ENCODE measurements at places on chromosomes 4 and X.

DNA sequence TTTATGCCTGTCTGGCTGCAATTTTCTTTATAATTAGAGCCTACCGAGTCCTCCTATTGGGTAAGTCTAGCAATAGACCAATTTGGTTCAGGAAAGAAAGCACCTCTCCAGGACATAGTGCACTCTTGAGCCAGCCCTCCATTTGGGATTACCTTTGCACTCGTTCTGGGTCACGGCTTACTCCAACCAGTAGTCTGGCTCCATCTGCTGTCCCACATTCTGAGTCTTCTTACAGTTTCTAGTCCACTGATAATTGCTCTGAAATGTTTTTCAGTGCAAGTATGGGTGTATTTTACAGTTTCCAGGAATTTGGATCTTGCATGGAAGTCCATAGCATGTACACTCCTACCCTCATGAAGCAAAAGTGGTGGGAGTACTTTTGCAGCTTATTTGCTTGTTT, 34.8 kb upstream of the USP51 start:
- DNase-seq = peak; percentile 68

DNA sequence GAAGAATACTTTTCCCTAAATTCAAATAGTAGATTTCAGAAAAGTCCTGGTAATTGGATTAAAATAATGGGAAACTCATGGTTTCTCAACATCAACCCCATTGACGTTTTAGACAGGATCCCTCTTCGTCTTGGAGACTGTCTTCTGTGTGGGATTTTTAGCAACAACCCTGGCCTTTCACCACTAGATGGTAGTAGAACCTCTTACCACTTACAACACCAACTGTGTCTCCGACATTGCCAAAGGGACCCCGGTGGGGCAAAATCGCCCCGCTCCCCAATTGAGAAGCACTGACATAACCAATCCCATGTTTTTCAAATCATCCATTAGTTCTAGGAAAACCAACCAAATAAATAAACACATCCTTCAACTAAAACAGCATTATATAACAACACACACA, 16.9 kb upstream of the ANOS1 start:
- peak; percentile 48 for DNase-seq

DNA sequence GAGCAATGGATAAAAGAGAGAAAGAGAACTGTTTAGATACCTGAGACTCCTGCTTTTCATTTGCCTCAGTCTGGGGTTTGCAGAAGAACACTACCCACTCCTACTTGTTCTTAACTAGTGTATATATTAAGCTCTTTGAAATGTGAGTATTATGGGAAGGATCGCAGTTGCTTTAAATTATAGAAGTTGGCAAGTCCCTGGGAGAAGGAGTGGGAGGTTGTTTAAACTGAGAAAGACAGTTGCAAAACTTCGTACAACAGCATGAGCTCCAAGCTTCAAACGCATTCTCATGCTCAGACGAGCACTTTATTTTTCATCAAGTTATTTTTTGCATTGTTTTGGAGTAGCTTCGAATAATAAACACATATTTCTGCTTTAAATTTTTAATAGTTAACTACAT, 88.1 kb upstream of the C1QTNF7 start:
- no peak for DNase-seq

DNA sequence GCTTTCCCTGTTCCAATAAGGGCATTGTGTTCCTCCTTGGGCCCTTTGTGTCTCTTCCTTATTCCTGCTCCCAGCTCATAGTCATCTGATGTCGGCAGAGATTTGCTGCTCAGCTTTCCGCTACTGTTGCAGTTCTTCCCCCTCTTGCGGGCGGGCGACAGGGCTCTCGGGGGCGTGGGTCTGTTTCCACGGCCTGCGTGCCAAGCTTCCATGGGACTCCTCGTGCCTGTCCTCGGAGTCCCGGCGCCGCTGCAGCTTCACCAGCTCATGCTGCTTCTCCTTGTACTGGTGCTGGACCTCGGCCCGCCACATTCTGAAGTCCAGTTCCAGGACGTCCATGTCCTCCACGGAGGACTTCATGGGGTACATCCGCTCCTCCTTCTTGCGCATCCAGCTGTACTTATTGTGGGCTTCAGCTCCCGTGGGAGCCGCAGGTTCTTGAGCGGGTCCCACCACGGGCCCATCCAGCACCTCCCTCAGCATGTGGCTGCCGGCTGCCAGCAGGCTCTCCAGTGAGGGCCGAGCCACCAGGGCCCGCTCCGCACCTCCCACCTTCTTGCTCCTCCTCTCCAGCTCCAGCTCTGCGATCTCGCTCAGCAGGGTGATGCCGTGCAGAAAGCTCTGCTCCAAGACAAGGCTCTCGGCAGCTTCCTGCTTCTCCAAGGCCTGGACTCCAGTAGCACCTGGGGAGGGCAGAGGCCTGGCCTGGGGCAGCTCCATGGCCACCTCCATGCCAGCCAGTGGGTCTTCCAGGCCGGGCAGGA, 74.1 kb upstream of the UCP1 start:
- no peak for DNase-seq

DNA sequence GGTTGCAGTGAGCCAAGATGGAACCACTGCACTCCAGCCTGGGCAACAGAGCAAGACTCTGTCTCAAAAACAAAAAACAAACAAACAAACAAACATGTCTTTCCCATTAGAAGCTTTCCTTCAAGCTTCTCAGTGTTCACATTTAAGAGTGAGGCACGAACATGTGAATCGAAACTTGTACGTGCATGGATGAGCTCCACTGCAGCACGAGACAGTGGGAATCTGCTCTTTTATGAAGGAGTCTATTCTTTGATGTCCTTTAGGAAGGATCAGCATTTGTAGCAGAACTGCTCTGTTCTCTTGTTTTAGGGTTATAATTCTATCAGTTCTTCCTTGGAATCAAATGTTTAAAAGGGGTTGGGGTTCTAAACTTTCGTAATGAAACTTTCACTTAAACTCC, 23.4 kb upstream of the ZNF518B start:
- no peak for DNase-seq

GRCh38 chrX:38558686-38559085, 2.7 kb upstream of the TSPAN7 start:
- no peak for DNase-seq

DNA sequence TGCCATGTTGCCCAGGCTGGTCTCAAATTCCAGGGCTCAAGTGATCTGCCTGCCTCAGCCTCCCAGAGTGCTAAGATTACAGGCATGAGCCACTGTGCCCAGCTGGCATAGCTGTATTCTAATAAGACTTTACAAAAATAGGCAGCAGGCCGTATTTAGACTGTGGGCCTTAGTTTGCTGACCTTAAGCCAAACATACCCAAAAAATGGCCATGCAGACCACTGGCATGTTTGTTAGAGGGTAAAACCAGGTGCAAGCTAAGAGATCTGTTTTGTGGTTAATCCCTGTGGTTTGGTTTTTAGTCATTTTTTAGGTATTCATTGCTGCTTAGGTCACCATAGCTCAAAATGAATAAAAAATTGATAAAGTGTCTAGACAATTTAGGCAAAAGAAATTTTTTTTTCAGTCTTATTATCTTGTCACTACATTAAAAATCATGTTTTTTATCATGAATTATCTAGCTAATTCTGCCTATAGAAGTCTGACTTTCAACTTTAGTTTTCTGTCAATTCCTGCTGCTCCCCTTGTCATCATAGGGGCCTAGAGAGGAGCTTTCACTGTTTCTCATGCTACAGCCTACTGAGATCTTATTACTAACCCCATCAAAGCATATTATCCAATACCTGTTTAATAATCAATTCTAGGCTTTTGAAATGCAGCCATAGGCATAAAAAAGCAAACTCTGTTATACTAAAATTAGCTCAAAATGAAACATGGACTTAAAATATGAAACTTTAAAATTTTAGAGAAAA, 7.5 kb upstream of the SPINK2 start:
- no peak for DNase-seq

- no peak for DNase-seq
Measured at GRCh38 chrX:56813318-56813837, 84.3 kb downstream of the NBDY start.

DNA sequence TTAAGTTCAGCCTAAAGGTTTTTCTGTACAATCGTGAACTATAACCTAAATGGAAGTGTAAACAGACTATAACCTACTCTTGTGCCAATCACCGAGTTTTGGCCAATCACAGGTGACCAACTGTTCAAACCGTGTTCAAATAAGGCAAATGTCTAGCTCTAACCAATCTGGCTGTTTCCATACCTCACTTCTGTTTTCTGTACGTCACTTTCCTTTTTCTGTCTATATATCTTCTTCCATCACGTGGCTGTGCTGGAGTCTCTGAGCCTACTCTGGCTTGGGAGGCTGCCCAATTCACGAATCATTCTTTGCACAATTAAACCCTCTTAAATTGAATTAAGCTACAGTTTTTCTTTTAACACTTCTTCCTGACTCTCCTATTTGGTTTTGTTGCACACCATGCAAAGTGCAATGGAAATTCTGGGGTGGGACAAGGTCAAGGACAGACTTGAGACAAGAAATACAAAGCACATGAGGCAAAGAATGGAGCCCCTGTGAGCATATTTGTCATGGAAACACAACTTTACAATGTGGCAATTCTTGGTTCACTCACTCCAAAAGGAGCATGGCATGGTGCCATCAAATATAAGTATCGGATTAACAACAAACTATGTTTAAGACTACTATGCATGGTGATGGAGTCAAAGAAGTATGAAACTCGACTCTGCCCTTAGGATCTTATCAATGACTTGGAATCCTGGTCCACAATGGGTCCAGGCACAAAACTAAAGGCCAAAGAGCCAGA, 115.7 kb upstream of the FAM9B start:
- no peak for DNase-seq

DNA sequence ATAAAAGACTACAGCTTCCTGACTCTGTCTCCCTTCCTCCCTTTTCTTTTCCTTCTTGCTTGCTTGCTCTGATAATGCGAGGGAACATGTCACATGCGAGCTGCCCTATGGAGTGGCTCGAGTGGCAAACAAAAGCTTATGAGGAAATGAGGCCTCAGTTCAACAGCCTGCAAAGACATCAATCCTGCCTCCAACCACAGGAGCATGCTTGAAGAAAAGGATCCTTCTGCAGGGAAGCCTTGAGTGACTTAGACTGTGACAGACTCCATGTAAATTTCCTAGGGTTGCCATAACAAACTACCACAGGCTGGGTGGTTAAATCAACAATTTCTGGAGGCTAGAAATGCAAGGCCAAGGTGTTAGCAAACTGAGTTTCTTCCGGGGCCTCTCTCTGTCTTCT, 152.5 kb downstream of the NR3C2 start:
- peak; percentile 84 for DNase-seq

DNA sequence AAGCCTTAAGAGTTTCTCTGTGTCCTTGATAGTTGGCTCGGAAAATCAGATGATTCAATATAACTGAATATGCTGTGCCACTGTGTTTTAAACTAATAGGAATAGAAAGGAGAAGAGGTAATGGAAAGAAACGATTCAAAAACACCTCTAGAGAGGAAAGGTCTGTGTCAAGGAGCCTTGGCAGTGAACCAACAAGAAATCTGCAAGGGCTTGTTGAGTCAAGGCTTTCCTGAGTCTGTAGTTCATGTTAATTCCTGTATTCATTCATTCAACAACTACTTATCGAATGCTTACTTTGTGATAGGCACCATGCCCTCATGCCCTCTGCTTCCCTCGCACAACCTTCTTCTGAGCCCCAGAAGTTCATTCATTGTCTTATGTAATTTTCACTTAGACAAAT, 336.0 kb downstream of the PDHA2 start:
- DNase-seq = no peak

GRCh38 chrX:140360284-140360683, 144.6 kb downstream of the SOX3 start:
- peak; percentile 56 for DNase-seq

DNA sequence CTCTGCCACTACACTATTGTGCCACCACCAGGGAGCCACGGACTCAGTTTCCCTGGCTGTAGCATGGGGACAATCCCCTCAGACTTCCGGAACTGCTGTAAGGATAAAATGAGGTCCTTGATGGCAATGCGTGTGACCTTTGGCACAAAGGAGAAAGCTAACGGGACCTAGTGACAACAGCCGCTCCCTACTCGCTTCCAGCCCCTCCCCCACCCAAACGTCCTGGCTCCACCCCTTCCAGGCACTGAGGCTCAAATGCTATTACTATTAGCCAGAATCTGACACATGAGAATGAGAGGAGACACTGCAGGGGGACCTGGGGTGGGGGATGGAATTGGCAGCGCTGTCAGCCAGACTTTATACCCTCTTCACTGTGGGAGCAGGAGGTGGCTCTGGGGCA, 5.4 kb upstream of the DUSP9 start:
- peak; percentile 59 for DNase-seq

GRCh38 chr4:105061731-105062130, 84.9 kb upstream of the TET2 start:
- no peak for DNase-seq

DNA sequence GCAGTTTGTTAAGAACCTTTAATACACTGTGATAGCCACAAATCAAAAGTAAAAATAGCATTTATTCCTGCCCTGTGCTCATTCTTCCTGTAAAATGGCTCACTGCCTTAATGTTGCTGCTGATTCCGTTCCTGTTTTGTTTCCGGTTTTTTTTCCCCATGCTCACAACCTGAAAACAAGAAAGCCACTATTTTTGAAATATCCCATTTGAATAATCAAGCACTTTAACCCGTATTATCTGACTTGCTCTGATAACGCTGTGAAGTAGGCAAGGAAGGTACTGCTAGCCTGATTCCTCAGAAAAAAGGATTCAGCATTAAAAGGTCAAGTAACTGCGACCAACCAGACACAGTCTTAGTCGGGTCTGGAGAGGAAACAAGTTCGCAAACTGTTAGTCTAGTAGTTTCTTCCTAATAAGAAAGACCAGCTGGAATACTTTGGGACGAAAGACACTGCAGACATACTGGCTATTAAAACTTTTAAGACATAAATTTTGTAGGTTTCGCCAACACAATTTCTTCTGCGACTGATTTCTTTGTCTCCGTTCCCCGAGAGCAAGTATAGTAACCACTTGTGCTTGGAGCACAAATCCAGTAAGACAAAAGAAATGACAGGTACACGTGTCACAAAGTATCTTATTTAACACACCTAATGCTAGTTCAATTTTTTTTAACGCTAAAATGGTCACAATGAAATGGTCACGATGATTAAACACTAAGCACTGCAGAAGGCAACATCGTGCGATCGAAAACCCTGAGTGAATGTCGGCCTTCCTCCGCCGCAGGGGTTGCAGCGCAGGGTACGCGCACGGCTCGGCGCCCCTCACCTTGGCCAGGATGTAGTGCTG, 802 bp downstream of the COX18 start:
- DNase-seq = peak; percentile 45

DNA sequence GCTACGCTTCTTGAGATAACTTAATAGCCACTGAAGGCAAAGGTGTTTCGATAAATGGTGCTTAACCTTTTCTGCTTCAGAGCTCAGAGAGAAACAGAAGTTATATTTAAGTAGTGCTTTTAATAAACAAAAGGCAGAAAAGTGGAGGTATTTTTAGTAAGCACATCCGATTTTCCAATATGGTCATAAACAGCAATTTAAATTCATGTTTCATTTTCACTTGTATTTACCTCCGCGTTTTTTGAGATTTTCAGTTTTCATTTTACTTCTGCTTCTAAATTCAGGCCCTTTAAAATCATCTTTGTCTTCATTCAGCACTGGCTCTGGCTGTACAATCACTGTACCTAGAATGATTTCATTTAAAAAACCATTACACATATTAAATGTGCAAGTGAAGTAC, 92.4 kb downstream of the ATRX start:
- DNase-seq = no peak

- no peak for DNase-seq
Measured at GRCh38 chr4:178233906-178234305, 791.7 kb upstream of the AGA start.
